ENCODE measurements at places on chromosomes 4 and X.

- DNase-seq = peak; percentile 2
These were observed 180.7 kb downstream of the CEP135 start for GRCh38 chr4:56129431-56129861.

DNA sequence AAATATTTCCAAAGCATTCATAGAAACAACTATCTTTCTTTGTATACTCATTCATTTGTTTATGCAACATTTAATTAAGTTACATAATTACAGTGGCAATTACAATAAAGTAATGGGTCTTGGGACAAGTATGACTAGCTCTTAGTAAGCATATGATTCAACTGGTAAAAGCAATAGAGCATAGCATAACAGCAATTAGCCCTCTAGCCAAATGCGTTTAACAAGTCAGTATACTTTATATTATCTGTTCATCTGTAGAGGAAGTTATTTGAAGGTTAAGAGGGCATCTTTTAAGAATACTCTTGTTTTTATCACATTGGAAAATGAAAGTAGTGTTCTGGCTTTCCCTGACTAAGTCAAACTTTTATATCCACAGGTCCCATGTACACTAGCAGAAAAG lies 198.1 kb upstream of the UGT8 start:
- no peak for DNase-seq

DNA sequence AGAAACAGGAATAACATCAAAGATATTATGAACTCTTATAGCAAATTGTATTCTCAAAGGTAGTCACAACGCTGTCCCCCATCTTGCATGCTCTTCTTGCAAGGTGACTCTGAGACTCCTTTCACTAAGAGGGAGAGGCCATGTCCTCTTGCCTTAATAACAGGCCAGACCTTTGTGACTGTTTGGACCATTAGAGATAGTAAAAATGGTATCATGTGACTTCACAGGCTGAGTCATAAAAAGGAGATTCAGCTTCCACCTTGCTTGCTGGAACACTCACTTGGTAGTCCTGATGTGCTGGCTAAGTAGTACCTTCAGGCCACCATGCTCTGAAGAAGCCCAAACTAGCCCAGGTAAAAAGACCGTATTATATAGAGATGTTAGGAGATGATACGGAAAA lies 143.8 kb downstream of the FBXW7 start:
- DNase-seq = no peak

DNA sequence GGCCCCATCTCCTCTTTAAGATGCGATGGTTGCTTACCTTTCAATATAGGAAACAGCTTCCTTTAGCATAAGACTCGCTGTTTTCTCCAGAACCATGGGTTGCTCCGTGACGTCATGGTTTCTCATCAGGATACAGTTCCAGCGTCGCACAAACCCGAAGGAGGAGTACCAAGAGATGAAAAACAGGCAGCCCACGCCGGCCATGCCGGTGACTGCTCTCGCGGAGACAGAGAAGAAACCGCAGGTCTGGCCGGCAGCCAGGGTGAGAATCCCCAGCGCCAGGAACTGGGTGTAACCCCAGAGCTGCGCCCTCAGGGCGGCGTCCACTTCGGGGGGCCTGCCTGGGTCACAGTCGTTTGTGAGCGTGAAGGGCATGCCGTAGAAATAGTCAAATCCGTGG lies 11.4 kb downstream of the ARSD start:
- DNase-seq = no peak

GRCh38 chr4:120007896-120008436 lies 58.7 kb downstream of the MAD2L1 start:
- no peak for DNase-seq

- DNase-seq = no peak
These were observed 182.0 kb upstream of the FAM241A start for GRCh38 chr4:111963158-111963700.

- DNase-seq = no peak
These were observed 190.2 kb downstream of the DCLK2 start for GRCh38 chr4:150268444-150268843.

DNA sequence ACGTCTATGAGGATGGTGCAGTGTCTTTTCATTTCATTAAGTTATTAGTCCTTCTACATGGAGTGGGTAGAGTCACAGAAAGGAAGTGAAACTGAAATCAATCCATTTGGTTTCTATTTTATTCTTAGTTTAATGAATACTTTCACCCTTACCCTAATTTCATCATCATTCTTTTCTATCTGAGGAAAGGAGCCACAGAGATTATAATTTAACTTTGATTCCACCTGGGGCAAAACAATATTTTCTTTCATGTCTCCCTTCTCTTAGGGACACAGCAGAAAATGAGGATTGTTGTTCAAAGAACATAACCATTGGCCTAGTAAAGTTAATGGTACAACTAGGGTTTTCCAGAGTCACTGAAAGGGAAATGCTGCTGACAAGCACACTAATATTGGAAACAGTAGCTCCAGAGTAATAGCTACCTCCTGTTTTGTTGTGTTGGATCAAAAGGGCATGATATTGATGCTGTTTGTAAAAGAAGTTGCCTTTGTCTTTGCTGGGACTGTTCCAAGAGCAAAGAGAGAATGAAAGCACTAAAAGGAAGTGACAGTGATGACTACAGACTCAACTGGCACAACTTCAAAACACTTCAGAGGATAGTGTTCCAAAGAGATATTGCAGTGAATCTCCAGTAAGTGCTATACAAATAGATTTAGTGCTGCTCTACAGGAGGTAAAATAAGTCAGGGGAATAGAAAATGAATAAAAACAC lies 247.1 kb upstream of the PITX2 start:
- DNase-seq = no peak
